Effector memory CD4-positive, alpha-beta T cell (primary cell): ENCODE measurements at places on chromosomes 11 and 22.

DNA sequence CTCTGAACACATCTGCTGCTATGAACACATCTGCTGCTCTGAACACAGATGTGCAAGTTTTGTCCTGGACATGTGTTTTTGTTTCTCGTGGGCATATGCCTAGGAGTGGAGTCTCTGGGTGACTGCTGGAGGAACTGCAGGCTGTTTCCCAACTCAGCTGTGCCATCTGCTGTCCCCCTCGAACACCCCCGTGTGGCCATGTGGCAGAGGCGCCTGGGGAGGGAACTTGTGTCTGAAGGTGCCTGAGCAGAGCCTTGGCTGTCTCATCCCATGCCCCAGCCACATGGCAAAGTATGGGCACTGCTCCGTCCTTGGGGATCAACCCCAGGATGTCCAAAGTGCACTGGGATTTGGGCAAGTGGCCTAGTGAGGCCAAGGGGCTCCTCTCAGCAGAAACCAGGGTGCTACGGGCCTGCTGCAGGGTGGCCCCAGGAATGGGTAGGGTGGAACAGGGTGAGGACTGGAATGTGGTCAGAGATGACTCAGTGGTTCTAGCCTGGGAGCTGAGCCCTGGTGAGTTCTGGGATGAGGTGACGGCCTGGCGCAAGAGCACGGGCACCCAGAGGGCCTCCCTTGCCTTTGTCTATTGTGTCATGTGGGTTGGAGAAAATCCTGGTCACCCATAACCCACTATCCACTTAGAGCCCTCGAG lies 14.7 kb downstream of the GATD1 start:
- H3K4me3 ChIP-seq, result no peak overlapping the region
- peaks cover 41% of the 10 kb centered on the region for H3K36me3 ChIP-seq
- DNase-seq, result no peak

DNA sequence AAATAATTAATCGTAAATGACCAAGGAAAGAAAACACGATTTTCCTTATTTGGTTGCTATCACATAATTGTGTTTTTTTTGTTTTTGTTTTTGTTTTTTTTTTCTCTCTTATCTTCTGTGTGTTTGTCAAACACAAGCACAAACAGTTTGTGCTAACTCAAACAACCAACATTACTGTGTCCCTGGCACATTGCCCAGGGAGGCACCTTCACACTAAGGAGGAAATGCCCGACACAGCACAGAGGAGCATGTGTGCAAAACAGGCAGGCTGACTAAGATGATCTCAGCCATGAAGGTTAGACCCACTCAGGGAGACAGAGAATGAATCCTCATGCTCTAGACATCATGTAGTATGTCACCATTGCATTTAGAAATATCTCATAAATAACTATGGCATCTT lies 130.1 kb downstream of the SOX6 start:
- DNase-seq, result no peak
- no peaks in the 10 kb centered on the region for H3K36me3 ChIP-seq
- no peaks in the 10 kb centered on the region for H3K4me1 ChIP-seq
- no peak overlapping the region for H3K27ac ChIP-seq
- no peak overlapping the region for H3K4me3 ChIP-seq
- H3K27me3 ChIP-seq, result no peaks in the 10 kb centered on the region

DNA sequence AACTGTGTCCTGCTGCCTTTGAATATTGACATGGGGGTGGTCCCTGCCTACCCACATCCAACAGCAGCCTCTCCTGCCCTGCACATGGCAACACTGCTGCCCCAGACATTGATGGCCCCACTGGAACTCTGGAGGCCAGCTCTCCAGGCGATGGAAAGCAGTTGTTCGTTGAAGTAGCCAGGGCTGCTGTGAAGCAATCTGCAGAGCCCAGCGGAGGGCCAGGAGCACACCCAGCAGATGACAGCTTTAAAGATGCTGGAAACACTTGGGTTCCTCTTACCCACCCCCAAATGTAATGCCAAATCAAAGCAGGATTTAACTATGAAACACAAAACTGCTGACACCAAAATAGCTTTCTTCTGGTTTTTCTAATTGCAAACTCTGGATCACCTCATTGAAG lies 165.6 kb upstream of the NAV2 start:
- H3K4me1 ChIP-seq, result no peaks in the 10 kb centered on the region
- no peak for DNase-seq
- H3K4me3 ChIP-seq, result no peak overlapping the region
- H3K36me3 ChIP-seq, result no peaks in the 10 kb centered on the region

DNA sequence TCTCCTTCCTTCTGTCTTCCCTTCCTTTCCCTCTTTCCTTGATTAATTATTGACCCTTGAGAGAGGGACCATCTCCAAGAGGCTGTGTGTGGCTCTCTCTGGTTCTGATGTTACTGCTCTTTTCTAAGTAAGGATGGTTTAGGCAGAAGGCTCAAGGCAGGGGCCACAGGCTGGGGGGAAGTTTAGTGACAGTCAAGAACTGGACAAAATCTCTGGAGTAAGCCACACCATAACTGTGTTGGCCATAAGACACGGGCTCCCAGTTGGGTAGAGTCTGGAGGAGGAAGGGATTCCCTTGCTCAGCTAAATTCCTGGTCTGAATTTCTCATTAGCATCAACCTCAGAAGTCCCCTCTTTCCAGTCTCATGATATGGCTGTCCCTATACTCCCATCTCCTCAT lies 74.7 kb downstream of the BUD13 start:
- H3K27ac ChIP-seq, result no peak overlapping the region
- DNase-seq, result no peak
- no peaks in the 10 kb centered on the region for H3K4me1 ChIP-seq
- H3K36me3 ChIP-seq, result no peaks in the 10 kb centered on the region
- no peak overlapping the region for H3K4me3 ChIP-seq

GRCh38 chr22:29871684-29872083 lies 11.3 kb upstream of the MTMR3 start:
- no peaks in the 10 kb centered on the region for H3K4me1 ChIP-seq
- no peaks in the 10 kb centered on the region for H3K27me3 ChIP-seq
- no peak for DNase-seq
- H3K36me3 ChIP-seq, result no peaks in the 10 kb centered on the region

GRCh38 chr11:92688416-92688815 lies 281.0 kb upstream of the MTNR1B start:
- H3K27ac ChIP-seq, result no peak overlapping the region
- no peaks in the 10 kb centered on the region for H3K4me1 ChIP-seq
- H3K27me3 ChIP-seq, result no peaks in the 10 kb centered on the region
- H3K36me3 ChIP-seq, result no peaks in the 10 kb centered on the region
- no peak for DNase-seq
- H3K4me3 ChIP-seq, result no peak overlapping the region

- no peak for DNase-seq
- H3K4me1 ChIP-seq, result no peaks in the 10 kb centered on the region
- H3K4me3 ChIP-seq, result no peak overlapping the region
- no peaks in the 10 kb centered on the region for H3K36me3 ChIP-seq
These were observed 40.3 kb upstream of the RASSF10 start for GRCh38 chr11:12968826-12969225.

DNA sequence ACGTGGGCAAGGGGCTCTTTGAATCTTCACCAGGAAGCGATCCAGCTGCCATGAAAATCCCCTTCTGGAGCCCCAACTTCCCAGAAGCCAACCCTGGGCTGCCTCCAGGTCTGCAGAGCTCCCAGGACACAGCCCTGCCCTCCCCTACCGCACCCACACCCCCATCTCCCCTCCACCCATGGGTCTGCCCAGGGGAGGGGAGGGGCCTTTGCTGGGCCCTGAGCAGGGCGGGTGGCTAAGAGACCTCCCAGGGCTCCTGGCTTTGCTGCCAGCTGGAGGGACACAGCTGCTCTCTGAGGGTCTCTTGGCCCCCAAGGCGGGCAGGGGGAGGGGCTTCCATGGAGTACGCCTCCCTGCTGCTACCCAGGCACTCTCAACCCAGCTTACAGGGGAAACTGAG lies 64.1 kb downstream of the WNT7B start:
- H3K4me1 ChIP-seq, result no peaks in the 10 kb centered on the region
- H3K27ac ChIP-seq, result no peak overlapping the region
- no peaks in the 10 kb centered on the region for H3K27me3 ChIP-seq
- H3K4me3 ChIP-seq, result no peak overlapping the region
- no peak for DNase-seq

- no peaks in the 10 kb centered on the region for H3K4me1 ChIP-seq
- H3K36me3 ChIP-seq, result no peaks in the 10 kb centered on the region
- no peak overlapping the region for H3K27ac ChIP-seq
- H3K4me3 ChIP-seq, result no peak overlapping the region
- DNase-seq, result no peak
- H3K27me3 ChIP-seq, result no peaks in the 10 kb centered on the region
These were observed 964.5 kb upstream of the CHORDC1 start for GRCh38 chr11:91187314-91187713.

DNA sequence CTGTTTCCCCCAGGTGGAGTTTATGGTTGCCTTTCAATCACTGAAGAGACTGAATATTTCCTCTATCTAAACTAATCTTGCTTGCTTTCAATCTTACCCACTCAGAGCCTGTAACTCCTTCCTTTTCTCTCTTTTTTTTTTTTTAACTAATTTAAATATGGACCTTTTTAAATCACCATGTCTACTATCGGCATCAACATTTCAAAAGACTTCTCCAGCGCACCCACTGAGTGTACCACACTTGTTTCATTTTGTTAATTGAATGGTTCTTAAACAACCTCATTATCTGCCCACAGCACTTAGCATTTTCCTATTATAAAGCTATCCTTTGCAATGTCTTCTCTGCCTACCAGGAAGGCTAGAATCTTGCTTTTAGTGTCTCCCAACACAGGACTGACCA lies 1212.5 kb downstream of the LRRC4C start:
- DNase-seq, result no peak
- H3K4me1 ChIP-seq, result no peaks in the 10 kb centered on the region
- no peak overlapping the region for H3K27ac ChIP-seq
- no peaks in the 10 kb centered on the region for H3K27me3 ChIP-seq
- H3K4me3 ChIP-seq, result no peak overlapping the region
- no peaks in the 10 kb centered on the region for H3K36me3 ChIP-seq

- no peaks in the 10 kb centered on the region for H3K4me1 ChIP-seq
- no peaks in the 10 kb centered on the region for H3K27me3 ChIP-seq
- peaks cover 20% of the 10 kb centered on the region for H3K36me3 ChIP-seq
- H3K4me3 ChIP-seq, result no peak overlapping the region
- no peak for DNase-seq
- no peak overlapping the region for H3K27ac ChIP-seq
These were observed 29.2 kb downstream of the CDPF1 start for GRCh38 chr22:46220921-46221320.

DNA sequence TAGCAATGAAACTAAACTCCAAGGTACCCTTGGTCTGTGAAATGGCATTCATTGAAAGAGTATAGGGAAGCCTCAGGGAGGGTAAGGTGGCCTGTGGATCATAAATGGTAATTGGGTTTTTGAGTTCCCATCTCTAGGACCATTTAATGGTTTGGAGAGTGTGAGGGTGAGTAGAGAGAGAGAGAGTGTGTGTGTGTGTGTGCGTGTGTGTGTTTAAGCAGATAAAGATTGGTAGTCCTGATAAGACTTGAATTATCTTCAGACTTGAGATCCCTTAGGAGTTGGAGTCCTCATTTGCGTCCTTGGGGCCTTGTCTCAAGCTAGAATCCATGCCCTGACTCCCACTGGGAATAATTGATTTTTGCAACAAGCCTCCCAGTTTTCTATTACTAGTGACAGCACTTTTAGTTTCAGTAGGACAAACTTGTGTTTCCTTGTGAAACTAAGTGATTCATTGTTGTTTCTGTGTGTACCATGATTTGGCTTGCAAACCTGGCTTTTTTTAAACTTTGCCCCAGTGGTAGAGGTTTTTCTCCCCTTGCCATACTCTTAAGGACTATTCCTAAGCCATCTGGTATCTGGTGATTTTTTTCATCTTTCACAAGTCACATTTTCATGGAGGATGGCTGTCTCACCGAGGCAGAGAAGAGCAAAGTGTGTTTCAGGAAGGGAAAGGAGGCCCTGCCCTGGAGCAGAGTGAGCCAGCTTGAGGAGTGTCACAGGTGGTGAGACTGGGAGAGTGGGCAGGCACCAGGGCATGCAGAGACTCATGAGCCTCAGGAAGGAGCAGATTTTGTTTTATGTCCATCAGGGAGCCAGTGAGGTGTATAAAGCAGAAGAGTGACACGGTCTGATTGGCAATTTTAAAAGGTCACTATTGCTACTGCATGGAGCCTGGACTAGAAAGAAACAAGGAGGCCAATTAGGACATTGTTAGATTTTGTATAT lies 26.7 kb downstream of the ALKBH3 start:
- H3K27me3 ChIP-seq, result no peaks in the 10 kb centered on the region
- no peak overlapping the region for H3K4me3 ChIP-seq
- H3K27ac ChIP-seq, result no peak overlapping the region
- DNase-seq, result no peak

DNA sequence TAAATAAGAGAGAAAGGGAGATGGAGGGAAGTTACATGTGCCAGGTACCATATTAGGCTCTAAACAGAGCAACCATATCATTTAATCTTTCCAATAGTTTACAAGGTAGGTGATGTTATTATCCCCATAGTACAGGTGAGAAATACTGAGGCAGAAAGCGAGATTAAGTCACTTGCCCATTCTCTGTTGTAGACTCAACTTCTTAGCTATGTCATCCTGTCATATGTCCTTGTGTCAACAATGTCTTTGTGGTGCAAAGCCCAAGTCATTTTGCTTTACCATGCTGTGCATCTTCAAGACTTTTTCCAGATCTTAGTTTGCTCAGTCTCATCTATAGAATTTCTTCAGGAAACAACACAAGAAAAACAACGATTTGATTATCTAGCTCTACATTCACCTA lies 205.0 kb upstream of the E2F8 start:
- DNase-seq, result no peak
- no peaks in the 10 kb centered on the region for H3K27me3 ChIP-seq
- no peak overlapping the region for H3K27ac ChIP-seq
- H3K4me3 ChIP-seq, result no peak overlapping the region
- H3K4me1 ChIP-seq, result no peaks in the 10 kb centered on the region
- H3K36me3 ChIP-seq, result no peaks in the 10 kb centered on the region

DNA sequence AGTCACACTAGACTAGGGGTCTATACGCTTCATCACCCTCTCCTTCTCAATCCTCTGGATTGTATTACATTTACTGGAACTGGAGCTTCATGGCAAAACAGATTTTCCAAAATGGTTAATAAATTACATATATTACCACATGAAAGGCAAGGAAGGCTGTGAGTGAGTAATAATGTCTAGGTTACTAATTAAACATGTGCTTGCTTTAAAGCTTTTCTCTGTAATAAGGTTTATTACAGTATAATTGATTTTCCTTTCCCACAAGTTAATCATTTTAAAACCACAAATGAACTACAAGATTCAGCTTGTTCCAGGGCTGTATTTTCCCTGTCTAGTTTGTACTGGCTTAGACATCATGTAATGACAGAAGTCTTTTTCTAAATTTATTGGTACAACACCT lies 25.6 kb downstream of the MMP13 start:
- H3K4me1 ChIP-seq, result no peaks in the 10 kb centered on the region
- no peaks in the 10 kb centered on the region for H3K36me3 ChIP-seq
- H3K27ac ChIP-seq, result no peak overlapping the region
- H3K27me3 ChIP-seq, result peaks cover 3% of the 10 kb centered on the region
- H3K4me3 ChIP-seq, result no peak overlapping the region

GRCh38 chr11:11464555-11464954 lies 111.5 kb upstream of the CSNK2A3 start:
- no peak overlapping the region for H3K4me3 ChIP-seq
- no peaks in the 10 kb centered on the region for H3K27me3 ChIP-seq
- H3K27ac ChIP-seq, result no peak overlapping the region
- DNase-seq, result no peak
- no peaks in the 10 kb centered on the region for H3K36me3 ChIP-seq
- H3K4me1 ChIP-seq, result no peaks in the 10 kb centered on the region
